ENCODE measurements at places on chromosomes 7 and 10.

DNA sequence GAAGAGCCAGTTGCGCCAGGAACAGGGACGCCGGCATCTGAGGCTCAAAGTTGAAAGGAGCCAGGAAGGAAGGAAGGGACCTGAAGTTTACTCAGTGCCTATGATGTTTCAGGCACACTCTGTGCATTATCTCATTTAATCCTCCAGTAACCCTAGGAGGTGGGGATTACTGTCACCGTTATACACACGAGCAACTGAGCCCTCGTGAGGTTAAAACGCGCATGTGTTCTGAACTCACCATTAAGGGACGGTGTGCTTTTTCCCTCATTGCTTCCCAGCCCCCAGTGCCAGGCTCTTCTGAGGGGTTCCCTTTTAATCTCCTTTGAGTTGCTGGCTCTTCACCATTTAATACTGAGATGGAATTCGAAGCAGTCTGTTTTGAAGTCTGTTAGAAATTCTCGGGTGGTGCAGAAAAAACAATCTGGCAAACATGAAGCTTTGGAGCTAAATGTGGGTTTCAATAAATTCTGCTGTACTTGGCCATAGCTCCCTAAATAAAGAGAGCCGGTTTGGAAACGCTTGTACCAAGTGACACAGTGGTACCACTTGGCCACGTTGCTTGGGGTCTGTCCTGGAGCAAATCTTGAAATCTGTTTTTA lies 102.2 kb downstream of the TAX1BP1 start:
- H3K4me1 ChIP-seq: no peaks in the 10 kb centered on the region
- H3K4me3 ChIP-seq: no peak overlapping the region

DNA sequence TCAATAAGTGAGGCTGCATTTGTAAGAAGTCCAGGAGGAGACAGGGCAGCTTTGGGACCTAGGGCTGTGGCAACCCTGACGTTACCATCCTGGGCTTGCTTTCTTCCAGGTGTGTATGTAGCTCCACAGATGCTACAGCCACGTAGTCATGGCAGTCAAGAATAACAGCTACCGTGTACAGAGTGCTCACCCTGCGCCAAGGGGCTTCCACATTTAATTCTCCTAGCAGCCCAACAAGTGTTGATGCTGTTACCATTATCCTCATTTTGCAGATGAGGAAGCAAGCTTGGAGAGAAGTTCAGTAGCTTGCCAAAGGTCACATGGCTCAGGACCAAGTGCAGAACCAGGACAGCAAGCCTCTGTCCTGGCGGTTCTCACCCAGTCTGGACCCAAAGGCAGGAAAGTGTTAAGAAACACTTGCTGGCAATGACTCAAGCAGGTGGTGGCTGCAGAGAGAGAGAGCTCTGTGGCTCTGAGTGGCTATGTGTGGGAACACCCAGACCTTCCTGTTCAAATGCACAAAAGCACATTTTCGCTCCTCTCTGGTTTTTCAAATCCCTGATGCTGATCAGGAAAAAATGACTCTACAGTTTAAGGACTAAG lies 89.8 kb downstream of the CREM start:
- H3K27ac ChIP-seq: no peak overlapping the region
- H3K36me3 ChIP-seq: no peaks in the 10 kb centered on the region
- H3K4me1 ChIP-seq: no peaks in the 10 kb centered on the region
- H3K27me3 ChIP-seq: no peaks in the 10 kb centered on the region

- no peaks in the 10 kb centered on the region for H3K36me3 ChIP-seq
- DNase-seq: no peak
- no peaks in the 10 kb centered on the region for H3K27me3 ChIP-seq
- H3K4me3 ChIP-seq: no peak overlapping the region
- H3K27ac ChIP-seq: peak overlapping the region; percentile 70
Measured at GRCh38 chr7:17371671-17372524, 73.4 kb downstream of the AHR start.

- no peak overlapping the region for H3K27ac ChIP-seq
- H3K4me1 ChIP-seq: no peaks in the 10 kb centered on the region
- H3K36me3 ChIP-seq: no peaks in the 10 kb centered on the region
- no peak for DNase-seq
- H3K4me3 ChIP-seq: no peak overlapping the region
Measured at GRCh38 chr7:107147464-107148393, 21.1 kb upstream of the HBP1 start.

GRCh38 chr7:88635149-88635548 lies 124.4 kb upstream of the ZNF804B start:
- H3K4me3 ChIP-seq: no peak overlapping the region
- H3K36me3 ChIP-seq: peaks cover 5% of the 10 kb centered on the region
- DNase-seq: no peak

- H3K27me3 ChIP-seq: no peaks in the 10 kb centered on the region
- H3K4me3 ChIP-seq: no peak overlapping the region
- no peak overlapping the region for H3K27ac ChIP-seq
- H3K36me3 ChIP-seq: no peaks in the 10 kb centered on the region
- DNase-seq: no peak
Measured at GRCh38 chr7:104371216-104371979, 43.0 kb downstream of the LHFPL3 start.

DNA sequence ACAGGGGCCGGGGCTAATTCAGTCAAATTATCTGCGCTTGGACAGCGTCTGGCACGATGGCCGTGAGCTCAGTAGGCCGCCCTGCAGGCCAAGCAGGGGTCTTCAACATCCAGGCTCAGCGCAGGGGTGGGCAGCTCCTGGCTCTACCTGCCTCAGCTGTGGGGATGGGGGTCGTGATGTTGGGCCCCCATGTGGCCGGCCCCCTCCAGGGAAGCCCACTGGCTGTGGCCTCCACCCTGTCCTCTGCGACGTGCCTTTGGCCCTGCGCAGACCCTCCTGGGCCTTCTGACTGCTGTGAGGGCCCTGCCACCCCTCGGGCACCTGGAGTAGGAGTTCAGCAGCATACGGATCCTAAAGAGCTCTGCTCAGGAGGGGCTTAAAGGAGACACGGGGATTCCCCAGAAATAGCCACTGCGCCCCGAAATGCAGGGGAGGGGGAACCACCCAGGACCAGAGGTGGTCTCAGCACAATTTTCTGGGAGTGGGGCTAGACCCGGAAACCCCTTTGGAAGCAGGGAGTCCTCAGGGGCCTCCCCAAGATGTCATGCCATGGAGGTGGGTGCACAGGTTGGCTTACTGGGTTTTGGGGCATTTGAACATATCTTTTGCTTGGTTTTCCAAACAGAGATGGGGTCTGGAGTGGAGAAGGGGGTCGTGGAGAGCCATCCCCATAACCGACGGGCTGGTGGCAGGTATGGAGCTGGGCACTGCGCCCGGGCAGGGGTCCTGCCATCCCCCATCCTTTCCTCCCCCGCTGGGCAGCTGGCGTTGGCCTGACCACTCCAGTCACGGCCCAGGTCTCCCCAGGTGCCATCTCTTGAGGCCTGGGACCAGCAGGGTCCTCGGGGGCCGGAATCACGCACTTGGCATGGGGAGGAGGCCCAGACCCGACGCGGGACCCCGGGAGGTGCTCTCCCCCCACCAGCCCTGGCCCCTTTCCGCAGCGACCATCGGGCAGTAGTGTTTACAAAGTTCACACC lies 4.0 kb upstream of the ADAP1 start:
- peak; percentile 47 for DNase-seq
- H3K36me3 ChIP-seq: no peaks in the 10 kb centered on the region
- peaks cover 26% of the 10 kb centered on the region for H3K27me3 ChIP-seq
- H3K4me3 ChIP-seq: no peak overlapping the region
- no peak overlapping the region for H3K27ac ChIP-seq

DNA sequence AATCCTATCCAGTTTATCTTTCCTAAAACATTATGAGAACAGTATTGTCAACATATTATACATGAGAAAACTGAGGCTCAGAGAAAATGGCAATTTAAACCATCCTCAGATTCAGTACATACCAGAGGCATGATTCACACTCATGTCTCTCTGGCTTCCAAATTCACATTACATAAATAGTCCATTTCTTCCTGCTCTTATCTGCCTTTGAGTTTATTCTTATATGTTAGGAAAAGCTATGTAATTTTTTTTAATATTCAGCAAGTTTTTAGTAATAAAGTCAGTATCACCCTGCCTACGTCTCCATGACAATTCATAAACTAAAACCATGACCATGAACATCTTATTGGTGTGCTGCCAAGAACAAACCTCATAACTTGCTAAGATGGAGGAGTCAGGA lies 1260.2 kb upstream of the SORCS1 start:
- no peaks in the 10 kb centered on the region for H3K27me3 ChIP-seq
- no peak overlapping the region for H3K27ac ChIP-seq
- H3K4me1 ChIP-seq: no peaks in the 10 kb centered on the region
- no peak overlapping the region for H3K4me3 ChIP-seq

GRCh38 chr10:67259319-67259929 lies 333.6 kb downstream of the LRRTM3 start:
- H3K36me3 ChIP-seq: no peaks in the 10 kb centered on the region
- no peak for DNase-seq
- no peak overlapping the region for H3K27ac ChIP-seq
- H3K27me3 ChIP-seq: no peaks in the 10 kb centered on the region
- H3K4me3 ChIP-seq: no peak overlapping the region

DNA sequence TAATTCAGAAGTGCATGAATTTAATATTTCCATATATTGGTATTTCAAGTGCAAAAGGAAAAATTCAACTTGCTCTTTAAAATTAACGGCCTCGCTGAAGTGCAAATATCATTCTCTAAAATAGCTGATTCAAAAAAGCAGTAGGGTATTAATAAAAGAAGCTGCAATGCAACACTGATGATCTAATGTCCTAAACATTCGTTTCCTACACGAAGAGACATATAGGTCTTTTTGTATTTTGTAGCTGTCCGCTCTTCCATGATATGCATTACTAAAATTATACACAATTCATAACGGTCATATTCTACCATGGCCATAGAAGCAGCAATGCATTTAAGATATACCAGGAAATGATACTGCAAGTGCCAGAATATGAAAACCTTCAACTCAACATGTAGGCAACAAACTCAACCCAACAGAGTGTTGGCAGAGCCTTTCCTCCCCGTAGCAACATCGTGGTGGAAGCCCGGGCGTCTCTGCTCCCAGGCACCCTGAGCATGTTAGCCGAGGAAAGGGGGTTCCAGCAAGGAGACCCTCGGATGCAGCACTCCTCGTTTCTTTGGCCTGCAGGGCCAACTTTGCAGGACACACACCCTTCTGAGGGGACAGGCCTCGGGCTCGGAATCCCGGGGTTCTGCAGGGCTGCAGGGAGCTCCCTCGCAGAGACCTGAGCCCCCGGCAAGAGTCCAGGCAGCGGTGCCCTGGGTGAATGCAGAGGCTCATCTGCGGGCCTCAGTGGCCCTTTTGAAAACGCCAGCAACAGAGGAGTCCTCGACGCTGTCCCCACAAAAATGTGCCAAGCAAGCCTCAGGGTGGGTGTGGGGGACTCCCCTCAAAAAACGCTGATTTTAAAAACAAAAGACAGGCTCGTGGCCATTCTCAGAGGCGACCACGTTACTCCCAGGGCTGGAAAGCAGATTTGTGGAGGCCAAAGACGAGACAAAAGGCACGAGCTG lies 1.6 kb downstream of the FAM171A1 start:
- no peaks in the 10 kb centered on the region for H3K4me1 ChIP-seq
- no peaks in the 10 kb centered on the region for H3K36me3 ChIP-seq
- H3K27me3 ChIP-seq: no peaks in the 10 kb centered on the region
- no peak for DNase-seq

GRCh38 chr7:988963-989529 lies 6.1 kb downstream of the CYP2W1 start:
- DNase-seq: no peak
- peaks cover 73% of the 10 kb centered on the region for H3K27me3 ChIP-seq
- H3K27ac ChIP-seq: no peak overlapping the region
- H3K4me1 ChIP-seq: no peaks in the 10 kb centered on the region
- H3K36me3 ChIP-seq: no peaks in the 10 kb centered on the region
- no peak overlapping the region for H3K4me3 ChIP-seq

DNA sequence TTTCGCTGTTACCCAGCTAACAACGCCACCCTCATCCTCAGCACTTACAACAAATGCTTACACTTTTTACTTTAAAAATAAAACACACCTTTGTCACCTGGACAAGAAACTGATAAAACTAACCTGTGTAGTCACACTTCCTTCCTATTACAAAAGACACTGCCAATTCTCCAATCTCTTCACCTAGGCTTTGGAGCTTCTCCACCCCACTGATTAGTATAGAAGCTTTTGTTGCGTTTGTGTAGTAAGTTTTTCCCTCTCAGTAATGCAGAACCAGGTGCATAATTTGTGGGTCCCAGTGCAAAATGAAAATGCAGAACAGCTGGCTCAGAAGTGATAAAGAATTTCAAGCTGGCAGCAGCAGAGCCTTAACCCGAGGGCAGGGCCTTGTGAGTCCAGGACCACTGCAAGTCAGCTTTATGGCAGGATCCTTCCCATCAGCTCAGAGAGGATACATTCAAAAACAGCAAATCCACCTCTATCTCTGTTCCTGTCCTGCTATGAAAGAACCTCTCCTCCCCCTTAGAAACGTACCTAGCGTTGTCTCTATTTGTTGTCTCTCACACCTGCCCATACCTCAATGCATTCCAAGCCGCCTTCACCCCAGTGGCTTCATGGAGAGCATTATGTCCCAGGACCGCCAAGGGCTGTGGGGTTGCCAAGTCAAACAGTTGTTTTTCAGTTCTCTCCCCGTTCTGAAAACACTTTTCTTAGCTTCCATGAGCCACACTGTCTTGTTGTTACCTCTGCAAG lies 40.3 kb upstream of the EGFR start:
- no peaks in the 10 kb centered on the region for H3K27me3 ChIP-seq
- no peaks in the 10 kb centered on the region for H3K36me3 ChIP-seq
- H3K4me1 ChIP-seq: no peaks in the 10 kb centered on the region

DNA sequence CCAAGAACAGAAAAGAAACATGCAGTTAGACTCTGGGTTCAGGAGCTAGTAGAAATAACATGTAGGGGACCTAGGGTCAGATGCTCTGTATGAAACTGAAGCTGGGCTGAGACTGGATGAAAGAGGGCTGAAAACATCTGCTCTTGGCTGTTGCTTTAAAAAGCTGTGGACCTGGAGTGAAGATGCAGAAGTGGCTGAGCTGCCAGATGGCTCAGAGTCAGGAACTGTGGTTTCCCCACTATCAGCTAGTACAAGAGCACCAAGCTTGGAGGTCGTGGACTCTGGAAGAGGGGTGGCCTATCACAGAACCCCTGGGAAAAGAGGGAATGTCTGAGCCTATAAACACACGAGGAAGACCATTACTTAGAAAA lies 5.9 kb downstream of the ADK start:
- H3K27ac ChIP-seq: no peak overlapping the region
- no peaks in the 10 kb centered on the region for H3K27me3 ChIP-seq
- DNase-seq: no peak
- no peak overlapping the region for H3K4me3 ChIP-seq
- no peaks in the 10 kb centered on the region for H3K4me1 ChIP-seq

- DNase-seq: no peak
- no peak overlapping the region for H3K27ac ChIP-seq
- no peak overlapping the region for H3K4me3 ChIP-seq
- peaks cover 35% of the 10 kb centered on the region for H3K27me3 ChIP-seq
Measured at GRCh38 chr7:128353189-128353588, 8.3 kb downstream of the PRRT4 start.

GRCh38 chr10:119252051-119252465 lies 44.7 kb downstream of the GRK5 start:
- H3K27me3 ChIP-seq: no peaks in the 10 kb centered on the region
- H3K4me1 ChIP-seq: peaks cover 8% of the 10 kb centered on the region
- H3K4me3 ChIP-seq: no peak overlapping the region
- no peak for DNase-seq
- no peaks in the 10 kb centered on the region for H3K36me3 ChIP-seq

- H3K36me3 ChIP-seq: no peaks in the 10 kb centered on the region
- no peak overlapping the region for H3K27ac ChIP-seq
- no peak for DNase-seq
- H3K4me1 ChIP-seq: no peaks in the 10 kb centered on the region
Measured at GRCh38 chr7:38169847-38170246, 8.2 kb upstream of the STARD3NL start.

- H3K4me1 ChIP-seq: no peaks in the 10 kb centered on the region
- H3K36me3 ChIP-seq: no peaks in the 10 kb centered on the region
- no peaks in the 10 kb centered on the region for H3K27me3 ChIP-seq
- DNase-seq: no peak
- no peak overlapping the region for H3K4me3 ChIP-seq
Measured at GRCh38 chr7:94123136-94123535, 119.0 kb upstream of the BET1 start.

All from breast epithelium (tissue), 4 donors.